Substantia nigra (tissue), 51 donors: ENCODE measurements at places on chromosomes 5 and 9.

- DNase-seq, result no peak
These were observed 134.4 kb downstream of the EBF1 start for GRCh38 chr5:158965334-158965733.

- DNase-seq, result no peak
These were observed 265.7 kb upstream of the KLF4 start for GRCh38 chr9:107755246-107755645.

DNA sequence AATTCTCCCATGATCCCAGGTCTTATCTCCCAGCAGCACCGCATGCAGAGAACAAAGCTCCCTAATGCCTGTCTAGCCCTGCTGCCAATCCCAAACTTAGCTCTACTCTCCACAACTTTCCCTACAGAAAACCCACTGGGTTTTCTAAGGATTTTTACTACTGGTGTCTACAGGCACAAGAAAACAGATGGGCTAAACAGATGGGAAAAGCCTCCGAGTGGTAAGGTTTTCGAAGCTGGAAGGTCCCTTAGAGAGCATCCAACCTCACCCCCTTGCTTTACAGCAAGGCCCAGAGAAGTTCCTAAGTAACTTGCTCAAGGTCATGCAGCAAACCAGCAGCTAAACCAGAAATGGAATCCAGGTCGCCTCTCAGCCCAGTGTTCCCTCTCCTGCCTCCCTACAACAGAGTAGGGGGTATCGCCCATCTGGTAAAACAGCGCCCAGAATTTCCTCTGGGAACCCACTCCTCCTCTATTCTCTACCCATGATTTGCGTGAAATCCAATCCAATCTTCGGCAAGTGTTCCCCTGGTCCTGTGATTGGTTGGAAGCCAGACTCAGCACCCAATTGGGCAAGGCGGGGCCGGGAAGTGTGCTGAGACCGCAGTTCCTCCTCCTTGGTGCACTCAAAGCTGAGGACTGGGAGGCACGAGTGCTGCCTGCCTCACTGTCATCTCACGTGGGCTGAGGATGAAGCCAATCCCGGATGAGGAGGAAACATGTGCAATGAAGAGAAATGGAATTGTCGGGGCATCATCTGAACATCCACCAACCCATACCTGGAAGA, 20.8 kb downstream of the CPLX2 start:
- DNase-seq, result no peak

DNA sequence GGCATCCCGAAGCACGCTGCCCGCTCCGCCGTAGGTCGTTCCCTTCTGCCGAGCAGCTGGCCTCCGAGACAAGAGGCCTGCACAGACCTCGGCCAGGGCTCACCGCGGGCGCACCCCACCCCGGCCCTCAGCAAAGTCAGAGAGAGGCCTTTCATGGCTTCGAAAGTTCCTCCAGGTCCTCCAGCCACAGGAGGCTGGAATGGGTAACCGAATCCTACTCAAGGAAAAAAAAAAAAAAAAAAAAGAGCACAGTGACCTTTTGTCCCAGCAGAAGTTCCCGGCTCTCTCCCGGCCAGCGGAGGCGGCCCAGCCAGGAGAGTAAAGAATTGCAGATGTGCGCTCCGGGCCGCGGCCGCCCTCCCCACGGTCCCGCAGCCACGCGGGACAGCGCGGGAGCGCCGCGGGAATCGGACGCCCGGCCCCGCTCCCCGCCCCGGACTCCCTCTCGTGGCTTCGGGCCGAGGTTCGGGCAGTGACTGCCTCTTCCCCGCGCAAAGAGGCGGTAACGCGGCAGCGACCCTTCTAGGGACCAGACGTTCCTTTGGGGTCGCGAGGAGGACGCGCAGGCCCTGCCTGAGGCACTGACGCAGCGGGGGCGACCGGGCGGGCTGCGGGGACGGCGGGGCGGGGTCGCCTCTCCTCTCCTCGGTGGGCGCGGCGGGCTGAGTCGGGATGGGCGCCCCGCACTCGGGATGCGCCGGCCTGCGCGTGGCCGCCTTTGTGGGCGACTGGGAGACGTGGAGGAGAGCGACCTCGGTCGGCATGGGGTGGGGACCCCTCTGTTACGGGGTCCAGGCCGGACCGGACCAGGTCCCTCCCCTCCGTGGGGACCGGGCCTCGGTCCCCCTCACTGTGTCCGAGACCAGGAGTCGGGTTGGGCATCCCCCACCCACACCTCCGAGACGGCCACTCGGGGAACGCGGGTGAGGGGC, 754 bp downstream of the GFPT2 start:
- no peak for DNase-seq

DNA sequence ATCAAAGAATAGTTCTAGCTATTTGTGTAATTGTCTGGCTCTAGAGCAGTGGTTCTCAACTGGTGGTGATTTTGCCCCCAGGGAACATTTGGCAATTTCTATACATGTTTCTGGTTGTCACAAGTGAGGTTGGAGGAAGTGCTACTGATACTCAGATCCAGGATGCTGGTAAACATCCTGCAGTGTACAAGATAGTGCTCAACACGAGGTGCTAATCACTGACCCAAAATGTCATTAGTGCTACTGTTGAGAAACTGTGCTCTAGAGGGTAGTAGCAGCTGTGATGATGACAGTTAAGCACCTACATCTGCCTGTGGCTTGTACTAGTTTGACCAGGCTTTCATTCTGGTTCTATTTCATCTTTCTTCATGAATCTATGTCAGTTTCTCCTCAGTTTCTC, 22.1 kb downstream of the LRRC19 start:
- no peak for DNase-seq

- no peak for DNase-seq
These were observed 21.2 kb downstream of the ABLIM3 start for GRCh38 chr5:149162401-149163084.

DNA sequence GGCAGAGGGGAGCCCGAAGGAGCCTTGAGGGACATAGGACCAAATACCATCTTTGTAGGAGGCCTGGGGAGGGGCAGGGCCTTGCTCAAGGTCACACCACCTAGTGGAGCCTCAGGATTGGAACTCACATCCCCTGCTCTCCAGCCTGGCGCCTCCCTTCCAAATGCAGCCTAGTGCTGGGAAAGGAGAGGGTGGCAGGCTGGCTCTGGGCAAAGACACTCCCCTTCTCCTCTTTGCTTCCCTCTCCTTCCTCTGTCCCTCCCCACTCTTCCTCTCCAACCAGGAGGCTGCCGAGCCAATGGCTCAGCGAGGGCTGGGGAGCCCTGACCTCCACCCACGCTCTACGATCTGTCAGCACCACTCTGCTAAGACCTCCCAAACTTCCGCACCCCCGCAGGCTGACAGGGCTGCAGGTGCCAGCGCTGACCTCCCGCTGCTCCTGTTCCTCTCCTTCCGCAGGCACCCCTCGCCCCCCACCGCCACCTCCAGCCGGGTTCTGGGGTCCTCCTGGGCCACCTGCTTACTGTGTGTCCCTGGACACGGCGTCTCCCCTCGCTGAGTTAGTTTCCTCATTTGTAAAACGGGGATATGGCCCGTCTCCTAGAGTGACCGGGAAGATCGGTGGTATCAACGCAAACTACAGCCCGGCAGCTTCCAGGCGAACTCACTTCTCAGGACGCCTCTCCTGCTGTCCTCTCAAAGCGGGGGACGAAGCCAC, 52.9 kb downstream of the C9orf50 start:
- peak; percentile 21 for DNase-seq

DNA sequence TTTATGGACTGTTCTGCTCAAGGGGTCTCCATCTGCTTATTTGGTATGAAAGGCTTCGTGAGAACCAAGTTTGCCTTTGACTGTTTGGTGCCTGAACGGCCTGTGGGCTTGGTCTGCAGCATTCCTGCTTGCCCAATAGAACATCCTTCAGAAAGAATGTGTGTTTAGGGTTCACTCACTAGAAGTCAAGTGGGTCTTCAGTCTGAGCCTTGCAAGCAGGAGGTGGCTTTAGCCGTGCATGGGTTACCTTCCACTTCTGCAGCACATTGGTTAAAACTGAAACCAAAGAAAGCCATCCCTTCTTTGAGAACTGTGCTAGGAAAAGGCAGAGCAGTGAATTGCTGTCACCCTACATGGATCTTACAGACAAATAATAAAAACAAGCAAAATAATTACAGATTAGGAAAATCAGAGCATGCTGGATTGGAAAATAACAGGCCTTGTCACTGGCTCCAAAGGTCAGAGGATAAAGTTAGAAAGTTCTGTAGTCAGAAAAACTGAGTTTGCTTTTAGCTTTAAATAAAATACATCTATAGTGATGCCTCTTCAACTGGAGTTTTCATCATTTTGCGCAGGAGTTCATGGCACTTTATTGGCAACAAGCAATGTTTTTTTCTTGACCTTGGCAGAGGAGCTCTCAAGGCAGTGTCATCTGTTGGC, 16.6 kb downstream of the WWC1 start:
- no peak for DNase-seq

DNA sequence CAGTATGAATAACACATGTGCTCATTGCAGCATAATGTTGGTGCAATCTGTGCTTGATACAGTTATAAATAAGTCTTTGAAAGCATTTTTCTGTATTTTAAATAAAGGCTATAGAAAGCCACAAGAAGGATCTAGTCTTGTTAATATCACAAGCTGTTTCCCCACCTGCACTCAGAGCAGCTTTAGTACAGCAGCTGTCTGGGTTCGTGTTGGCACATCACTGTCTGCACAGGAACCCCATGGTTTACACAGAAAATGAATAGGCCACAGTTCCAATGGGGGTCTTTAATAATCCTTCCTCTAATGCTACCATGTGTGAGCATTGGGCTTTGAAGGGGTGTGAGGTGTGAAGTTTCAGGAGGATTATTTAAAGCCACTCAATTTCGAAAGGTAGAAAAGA, 2269.7 kb downstream of the MAT2B start:
- DNase-seq, result no peak

DNA sequence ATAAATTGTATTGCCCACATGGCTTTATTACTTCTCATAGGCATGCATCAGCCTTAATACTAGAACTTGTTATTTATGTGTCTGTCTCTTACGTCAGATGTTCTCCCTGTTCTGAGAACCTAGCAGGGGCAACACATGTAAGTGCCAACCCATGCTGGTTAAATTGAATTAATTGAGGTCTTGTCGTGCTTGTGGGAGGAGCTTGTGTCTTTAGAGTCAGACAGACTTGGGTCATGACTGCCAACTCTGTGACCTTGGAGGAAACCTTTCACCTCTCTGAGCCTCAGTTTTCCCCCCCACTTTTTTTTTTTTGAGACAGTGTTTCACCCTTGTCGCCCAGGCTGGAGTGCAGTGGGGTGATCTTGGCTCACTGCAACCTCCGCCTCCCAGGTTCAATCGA, 2.2 kb upstream of the MEGF9 start:
- DNase-seq, result no peak

DNA sequence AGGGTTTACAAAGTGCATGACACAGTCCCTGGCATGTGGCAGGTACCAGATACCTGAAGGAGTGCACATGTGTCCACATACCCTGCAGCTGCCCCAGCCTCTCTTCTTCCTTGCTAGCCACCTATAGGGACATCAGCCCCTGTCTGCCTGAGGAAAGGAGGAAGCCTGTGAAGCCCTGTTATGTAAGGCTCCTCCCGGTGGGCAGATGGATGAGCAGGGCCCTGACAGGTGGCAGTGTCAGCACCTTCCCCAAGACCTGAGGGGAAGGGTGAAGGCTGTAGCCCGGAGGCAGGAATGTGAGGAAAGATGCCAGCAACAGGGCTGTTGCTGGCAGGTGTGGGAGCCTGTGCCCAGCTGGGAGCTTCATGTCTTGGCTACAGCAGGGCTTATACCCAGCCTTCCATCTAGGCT, 21.7 kb downstream of the TCF7 start:
- no peak for DNase-seq

- no peak for DNase-seq
These were observed 2.7 kb upstream of the CNOT6 start for GRCh38 chr5:180491496-180491895.

- DNase-seq, result peak; percentile 33
These were observed 23.1 kb upstream of the SPTLC1 start for GRCh38 chr9:92138157-92138959.

- no peak for DNase-seq
These were observed 107.7 kb downstream of the DMAC1 start for GRCh38 chr9:7691909-7692308.

GRCh38 chr9:121294151-121294743, 26.3 kb downstream of the GSN start:
- no peak for DNase-seq

DNA sequence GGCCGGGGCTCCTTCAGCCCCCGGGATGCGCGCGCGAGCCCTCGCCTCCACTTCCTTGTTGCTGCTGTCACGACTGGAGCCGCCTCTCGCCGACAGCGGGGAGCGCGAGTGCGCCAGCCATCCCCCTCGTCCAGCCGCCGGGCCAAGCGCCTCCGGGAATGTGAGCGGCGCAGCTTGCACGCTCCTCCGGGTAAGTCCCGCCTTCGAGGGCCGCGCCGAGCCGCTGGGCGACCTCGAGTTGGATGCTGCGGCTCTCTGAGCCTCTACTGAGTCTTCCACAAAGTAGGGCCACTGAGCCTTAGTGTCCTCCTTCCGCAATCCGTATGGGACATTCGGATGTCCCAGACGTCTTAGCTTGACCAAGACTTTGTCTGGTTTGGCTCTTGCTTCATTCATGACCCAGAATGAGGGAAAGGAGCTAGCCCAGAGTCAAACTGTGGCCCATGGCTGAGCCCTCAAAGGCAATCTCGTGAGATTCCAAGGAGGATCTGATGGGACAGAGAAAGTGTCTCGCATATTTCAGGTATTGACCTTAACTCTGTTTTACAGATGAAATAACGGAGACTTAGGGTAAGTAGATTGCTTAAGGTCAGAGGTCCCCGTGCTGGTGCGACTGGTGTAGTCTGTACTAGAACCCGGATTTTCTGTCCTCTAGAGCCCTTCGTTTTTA, 586 bp downstream of the HMGXB3 start:
- no peak for DNase-seq

DNA sequence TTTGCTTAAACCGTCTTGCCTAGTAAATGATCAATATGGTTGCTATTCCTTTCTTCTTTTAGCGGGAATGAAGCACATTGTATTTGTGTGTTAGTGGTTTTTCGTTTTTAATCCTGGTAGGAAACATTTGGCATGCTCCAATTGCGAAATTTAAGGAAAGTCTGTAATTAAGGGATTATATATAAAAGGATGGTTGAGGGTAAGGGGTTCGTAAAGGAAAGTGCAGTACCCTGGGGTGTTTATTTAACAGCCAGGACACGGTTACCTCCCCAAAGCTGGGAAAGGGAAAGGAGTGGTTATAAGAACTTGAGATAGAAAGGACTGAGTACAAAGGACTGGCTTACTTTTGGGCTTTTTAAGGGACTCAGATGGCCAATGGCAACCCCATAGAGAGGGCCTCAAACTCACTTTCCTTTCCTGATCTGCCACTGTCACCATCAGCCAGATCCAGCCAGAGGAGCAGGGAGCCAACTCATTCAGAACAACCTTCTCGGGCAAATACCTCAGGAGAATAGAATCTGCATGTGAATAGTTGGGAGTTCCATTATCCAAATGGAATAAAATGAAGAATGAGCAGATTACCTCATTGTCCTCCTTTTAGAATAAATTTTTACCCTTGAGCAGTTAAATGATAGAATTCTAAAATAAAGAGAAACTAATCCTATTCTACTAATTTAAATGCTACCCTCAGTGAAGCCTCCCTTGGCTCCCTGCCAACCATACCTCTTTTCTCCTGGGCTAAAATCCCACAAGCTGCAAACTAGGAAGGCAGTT, 117.7 kb downstream of the SNCAIP start:
- DNase-seq, result no peak

- no peak for DNase-seq
These were observed 328.4 kb downstream of the EFNA5 start for GRCh38 chr5:107342371-107342770.
